Upper lobe of left lung (tissue), 6 donors: ENCODE measurements at places on chromosomes 7 and 10. TPM values are rescaled to one million over a fixed set of nuclear protein-coding genes. Genes with fewer than 3 reads are reported as not detected.
A peak's percentile ranks its signal among the peaks of the same experiment; 100 is the strongest.

DNA sequence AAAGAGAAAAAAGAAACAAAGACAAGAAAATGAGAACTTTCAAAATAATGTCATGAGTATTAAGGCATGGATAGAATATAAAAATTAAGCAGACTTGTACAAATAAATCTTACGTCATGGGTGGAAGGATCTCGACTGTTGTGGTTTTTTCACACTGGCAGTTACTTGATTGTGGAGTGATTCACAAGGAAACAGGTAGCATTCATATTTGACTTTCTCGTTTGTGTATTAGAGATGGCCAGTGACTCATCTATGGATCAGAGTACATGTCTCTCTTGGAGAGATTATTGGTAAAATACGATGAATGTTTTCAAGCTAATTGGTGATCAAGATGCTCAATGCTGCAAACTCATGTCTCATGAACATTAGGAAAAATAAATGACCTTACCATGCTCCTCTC, 564.3 kb downstream of the GATA3 start:
- H3K27me3 ChIP-seq, result no peaks in the 10 kb centered on the region
- no peaks in the 10 kb centered on the region for H3K36me3 ChIP-seq
- DNase-seq, result no peak
- no peak overlapping the region for H3K27ac ChIP-seq
- no peak overlapping the region for H3K4me3 ChIP-seq
- H3K4me1 ChIP-seq, result no peaks in the 10 kb centered on the region

- no peaks in the 10 kb centered on the region for H3K36me3 ChIP-seq
- no peak for DNase-seq
- no peak overlapping the region for H3K4me3 ChIP-seq
- no peaks in the 10 kb centered on the region for H3K27me3 ChIP-seq
Observed at GRCh38 chr7:51139796-51140195, 176.8 kb downstream of the COBL start.

DNA sequence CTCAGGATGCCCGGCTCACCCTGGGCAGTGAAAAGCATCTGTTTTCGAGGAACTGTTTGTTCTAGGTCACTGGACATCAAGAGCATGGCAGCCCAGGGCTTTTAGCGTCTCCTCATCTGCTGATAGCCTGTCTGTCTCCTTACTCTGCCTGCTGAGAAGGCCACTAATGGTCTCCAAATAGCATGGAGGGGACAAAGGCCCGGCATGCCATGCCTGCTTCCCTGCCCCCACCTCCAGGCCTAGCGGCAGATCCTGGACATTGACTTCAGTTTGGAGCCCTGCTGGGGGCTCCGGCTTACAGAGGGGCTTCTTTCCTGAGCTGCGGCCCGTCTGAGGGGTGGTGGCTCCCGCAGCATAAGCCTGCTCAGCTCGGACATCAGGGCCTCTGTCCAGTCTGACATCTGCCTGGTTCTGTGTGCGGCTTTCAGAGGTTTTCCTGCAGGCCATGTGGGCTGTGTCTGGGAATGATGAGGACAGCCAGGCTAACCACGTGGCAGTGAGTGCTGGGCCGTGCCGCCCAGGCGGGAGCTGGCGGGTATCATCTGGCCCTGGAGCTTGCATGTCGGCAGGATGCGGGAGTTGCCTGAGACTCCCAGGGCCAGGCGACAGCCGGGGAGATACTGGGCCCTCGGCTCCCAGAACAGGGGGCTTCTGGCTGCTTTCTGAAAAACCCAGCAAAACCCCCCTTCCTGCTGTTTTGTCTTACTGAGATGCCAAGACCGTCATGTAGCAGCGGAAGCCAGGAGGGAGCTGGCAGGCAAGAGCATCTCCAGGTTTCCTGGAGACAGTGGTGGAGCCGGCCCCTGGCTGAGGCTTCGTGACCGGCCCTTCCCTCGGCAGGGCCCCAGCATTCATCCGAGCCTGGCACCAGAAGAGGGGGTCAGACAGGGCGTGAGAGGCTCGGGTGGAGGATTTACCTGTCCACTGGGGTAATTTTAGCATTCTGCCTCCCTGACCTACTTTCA, 9.2 kb downstream of the PFKFB3 start:
- peaks cover 15% of the 10 kb centered on the region for H3K4me1 ChIP-seq
- no peak overlapping the region for H3K4me3 ChIP-seq
- no peaks in the 10 kb centered on the region for H3K27me3 ChIP-seq
- H3K27ac ChIP-seq, result peak overlapping the region; percentile 72
- peak; percentile 85 for DNase-seq

DNA sequence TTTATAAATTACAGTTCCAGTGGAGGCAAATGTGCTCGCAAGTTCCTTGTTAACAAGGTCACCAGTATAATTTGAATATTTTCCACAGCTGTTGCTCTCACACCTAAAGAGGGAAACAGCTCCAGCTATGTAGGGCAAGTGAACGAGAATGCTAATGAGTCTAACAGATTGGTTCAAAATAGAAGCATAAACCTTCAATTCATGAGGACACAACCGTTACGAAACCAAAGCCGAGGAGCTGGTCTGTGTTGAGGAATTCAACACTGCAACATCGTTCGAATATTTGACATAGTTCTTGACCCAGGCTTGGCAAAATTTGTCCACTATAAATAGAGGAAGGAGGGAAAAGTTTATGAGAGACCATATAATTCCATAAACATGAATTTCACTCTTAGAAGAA, 161.3 kb downstream of the KLF6 start:
- H3K4me1 ChIP-seq, result no peaks in the 10 kb centered on the region
- no peak overlapping the region for H3K4me3 ChIP-seq
- no peaks in the 10 kb centered on the region for H3K27me3 ChIP-seq
- no peaks in the 10 kb centered on the region for H3K36me3 ChIP-seq
- H3K27ac ChIP-seq, result no peak overlapping the region
- no peak for DNase-seq

DNA sequence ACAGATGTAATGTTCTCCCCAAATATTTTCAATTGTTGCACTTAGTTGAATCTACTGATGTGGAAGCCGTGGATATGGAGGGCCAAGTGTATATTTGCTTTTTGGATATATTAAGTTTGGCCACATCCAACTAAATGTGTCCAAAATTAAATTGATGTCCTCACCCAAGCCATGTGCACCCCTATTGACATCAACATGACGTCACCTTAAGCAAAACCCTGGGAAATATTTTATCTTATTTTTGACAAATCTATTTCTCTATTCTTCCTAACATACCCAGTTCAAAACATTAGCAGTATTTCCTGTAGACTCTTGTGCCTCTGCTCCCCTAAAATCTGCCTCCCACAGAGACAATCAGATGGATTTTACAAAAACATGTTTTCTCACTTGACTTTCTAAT, 652.5 kb downstream of the PCDH15 start:
- no peak overlapping the region for H3K27ac ChIP-seq
- H3K4me1 ChIP-seq, result no peaks in the 10 kb centered on the region
- H3K27me3 ChIP-seq, result no peaks in the 10 kb centered on the region
- DNase-seq, result no peak

DNA sequence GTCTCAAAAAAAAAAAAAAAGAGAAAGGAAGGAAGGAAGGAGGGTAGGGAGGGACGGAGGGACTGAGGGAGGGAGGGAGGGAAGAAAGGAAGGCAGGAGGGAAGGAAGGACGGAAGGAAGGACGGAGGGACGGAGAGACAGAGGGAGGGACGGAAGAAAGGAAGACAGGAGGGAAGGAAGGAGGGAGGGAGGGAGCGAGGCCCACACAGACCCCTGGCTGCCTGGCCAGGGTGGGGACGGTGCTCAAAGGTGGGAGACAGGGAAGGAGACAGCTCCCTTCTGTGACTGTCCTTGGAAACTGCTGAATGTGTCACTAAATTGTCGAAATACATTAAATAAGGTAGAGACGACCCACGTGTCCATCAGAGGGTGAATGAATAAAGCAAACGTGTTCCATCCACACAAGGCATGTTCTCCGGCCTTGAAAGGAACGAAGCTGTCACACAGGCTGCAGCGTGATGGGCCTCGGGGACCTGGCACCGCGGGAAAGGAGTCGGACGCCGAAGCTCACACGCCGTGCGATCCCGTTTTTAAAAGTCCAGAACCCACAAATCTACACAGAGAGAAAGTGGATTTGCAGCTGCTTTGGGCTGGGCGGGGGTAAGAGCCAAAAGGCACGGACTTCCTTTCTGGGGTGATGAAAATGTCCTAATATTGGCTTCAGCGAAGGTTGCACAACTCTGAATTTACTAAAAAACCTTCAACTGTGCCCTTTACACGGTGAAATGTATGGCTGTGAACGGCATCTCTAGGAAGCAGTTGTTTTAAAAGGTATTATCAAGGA, 23.3 kb downstream of the ADAP1 start:
- no peak for DNase-seq
- H3K36me3 ChIP-seq, result no peaks in the 10 kb centered on the region
- H3K4me3 ChIP-seq, result no peak overlapping the region
- H3K27ac ChIP-seq, result peak overlapping the region; percentile 44
- peaks cover 4% of the 10 kb centered on the region for H3K4me1 ChIP-seq
- H3K27me3 ChIP-seq, result no peaks in the 10 kb centered on the region

- no peaks in the 10 kb centered on the region for H3K4me1 ChIP-seq
- H3K27me3 ChIP-seq, result no peaks in the 10 kb centered on the region
- H3K27ac ChIP-seq, result no peak overlapping the region
- H3K36me3 ChIP-seq, result no peaks in the 10 kb centered on the region
- DNase-seq, result no peak
Observed at GRCh38 chr7:139321071-139321745, 19.9 kb upstream of the FMC1 start.

- no peak overlapping the region for H3K27ac ChIP-seq
- H3K36me3 ChIP-seq, result no peaks in the 10 kb centered on the region
- H3K27me3 ChIP-seq, result no peaks in the 10 kb centered on the region
- peaks cover 23% of the 10 kb centered on the region for H3K4me1 ChIP-seq
- DNase-seq, result no peak
Observed at GRCh38 chr7:64883113-64883905, 19.8 kb upstream of the ZNF273 start.

GRCh38 chr10:112471878-112472487, 25.0 kb downstream of the VTI1A start:
- DNase-seq, result no peak
- H3K36me3 ChIP-seq, result no peaks in the 10 kb centered on the region
- peaks cover 8% of the 10 kb centered on the region for H3K4me1 ChIP-seq
- no peak overlapping the region for H3K4me3 ChIP-seq

- H3K27me3 ChIP-seq, result no peaks in the 10 kb centered on the region
- H3K4me1 ChIP-seq, result peaks cover 74% of the 10 kb centered on the region
- no peaks in the 10 kb centered on the region for H3K36me3 ChIP-seq
- DNase-seq, result no peak
- H3K4me3 ChIP-seq, result no peak overlapping the region
- no peak overlapping the region for H3K27ac ChIP-seq
Observed at GRCh38 chr10:71238626-71239025, 26.3 kb downstream of the UNC5B start.

GRCh38 chr10:24390746-24391145, 181.8 kb downstream of the KIAA1217 start:
- H3K4me3 ChIP-seq, result no peak overlapping the region
- no peaks in the 10 kb centered on the region for H3K4me1 ChIP-seq
- no peak for DNase-seq
- no peaks in the 10 kb centered on the region for H3K36me3 ChIP-seq
- H3K27ac ChIP-seq, result no peak overlapping the region

- H3K4me1 ChIP-seq, result no peaks in the 10 kb centered on the region
- peaks cover 61% of the 10 kb centered on the region for H3K36me3 ChIP-seq
- H3K27me3 ChIP-seq, result no peaks in the 10 kb centered on the region
- H3K4me3 ChIP-seq, result no peak overlapping the region
- H3K27ac ChIP-seq, result no peak overlapping the region
Observed at GRCh38 chr7:99034932-99035722, 108.8 kb downstream of the SMURF1 start.

GRCh38 chr10:78283069-78283682, 249.5 kb downstream of the RPS24 start:
- no peak overlapping the region for H3K4me3 ChIP-seq
- DNase-seq, result no peak
- no peak overlapping the region for H3K27ac ChIP-seq
- no peaks in the 10 kb centered on the region for H3K27me3 ChIP-seq
- no peaks in the 10 kb centered on the region for H3K36me3 ChIP-seq

GRCh38 chr10:35004651-35005050, 85.5 kb downstream of the CUL2 start:
- H3K27me3 ChIP-seq, result no peaks in the 10 kb centered on the region
- no peak overlapping the region for H3K27ac ChIP-seq
- DNase-seq, result no peak
- H3K36me3 ChIP-seq, result peaks cover 1% of the 10 kb centered on the region

DNA sequence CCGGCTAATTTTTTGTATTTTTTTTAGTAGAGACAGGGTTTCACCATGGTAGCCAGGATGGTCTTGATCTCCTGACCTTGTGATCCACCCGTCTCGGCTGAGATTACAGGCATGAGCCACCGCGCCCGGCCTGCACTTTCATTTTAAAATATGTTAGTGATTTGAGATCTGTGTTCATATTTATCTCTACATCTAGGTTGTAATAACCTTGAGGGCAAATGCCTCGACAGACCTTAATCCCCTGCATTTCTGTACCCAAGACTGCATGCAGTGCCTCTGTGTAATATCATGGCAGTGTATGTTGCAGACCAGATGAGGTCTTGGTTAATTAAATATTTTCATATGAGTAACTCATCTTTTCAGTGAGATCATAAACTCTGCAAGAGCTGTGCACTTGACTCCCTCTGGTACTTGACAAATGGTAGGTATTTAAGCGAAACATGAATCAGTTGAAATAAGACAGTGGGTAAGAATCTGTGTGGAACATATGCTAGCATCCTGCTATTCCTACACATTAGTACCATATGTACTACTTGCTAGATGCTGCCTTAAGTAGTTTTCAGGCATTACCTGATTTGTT, 673.9 kb upstream of the ANKRD30A start:
- no peak overlapping the region for H3K27ac ChIP-seq
- no peak for DNase-seq
- H3K27me3 ChIP-seq, result no peaks in the 10 kb centered on the region
- H3K4me1 ChIP-seq, result no peaks in the 10 kb centered on the region

DNA sequence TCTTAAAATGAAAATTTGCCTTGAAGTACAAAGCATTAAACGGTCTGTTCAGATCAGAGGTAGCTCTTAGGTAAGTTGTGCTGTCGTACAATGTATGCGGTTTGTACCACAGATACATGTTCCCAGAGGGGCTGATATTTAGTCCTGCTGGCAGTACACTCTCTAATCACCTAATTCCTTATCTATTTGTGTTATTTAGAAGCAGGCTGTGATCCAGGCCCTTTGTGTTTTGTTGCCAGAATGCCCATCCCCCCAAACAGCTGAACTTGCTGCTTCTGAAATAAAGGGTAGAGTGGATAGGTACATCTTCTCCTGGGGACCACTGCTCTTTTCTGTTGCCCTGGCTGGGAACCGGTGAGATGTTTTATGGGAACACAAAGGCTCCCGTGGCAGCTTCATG, 84.5 kb downstream of the SND1 start:
- no peak overlapping the region for H3K4me3 ChIP-seq
- H3K4me1 ChIP-seq, result no peaks in the 10 kb centered on the region

CYTH3 gene
- 33.4 TPM for total RNA-seq

DNA2 gene
- total RNA-seq, result 9.3 TPM

AOAH gene
- total RNA-seq, result 26.8 TPM

BTBD16 gene
- 0.20 TPM for total RNA-seq

COL1A2 gene
- 607 TPM for total RNA-seq

C10orf90 gene
- total RNA-seq, result not detected
